ENCODE measurements at places on chromosomes 1 and 21.

- DNase-seq = no peak
These were observed 57.5 kb upstream of the RBM15 start for GRCh38 chr1:110281363-110282290.

DNA sequence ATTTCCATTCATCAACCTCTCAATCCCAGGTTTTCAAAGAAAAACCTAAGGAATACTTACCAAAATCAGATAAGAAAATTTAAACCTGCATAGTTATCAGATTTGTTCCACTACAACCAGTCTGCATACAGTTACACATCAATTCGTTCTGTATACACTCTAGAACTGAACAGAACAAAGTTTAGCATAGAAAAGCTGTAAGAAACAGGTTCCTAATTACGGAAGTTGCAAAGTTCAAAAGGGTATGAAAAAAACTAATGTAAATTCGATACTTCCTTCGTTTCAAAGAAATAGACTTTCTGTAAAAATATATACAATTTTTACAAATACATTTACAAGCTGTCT lies 3.1 kb downstream of the MCL1 start:
- no peak for DNase-seq

DNA sequence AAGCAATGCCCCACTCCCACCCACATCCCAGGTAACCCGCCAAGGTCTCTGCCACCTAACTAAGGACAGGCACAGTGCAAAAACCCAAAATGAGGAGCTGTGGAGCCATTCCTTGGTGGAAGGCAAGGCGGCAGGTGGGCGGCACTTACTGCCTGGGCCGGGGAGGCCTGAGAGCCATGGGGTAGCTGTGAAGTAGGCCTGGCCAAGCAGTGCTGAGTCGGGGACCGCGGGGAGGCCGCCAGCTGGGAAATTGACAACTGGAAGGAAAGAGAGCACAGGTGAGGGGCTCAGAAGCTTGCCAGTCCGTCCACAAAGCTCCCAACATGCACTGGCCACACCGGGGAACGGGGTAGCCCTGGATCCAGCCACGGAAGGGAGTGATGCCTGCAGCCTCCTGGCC lies 85.3 kb downstream of the NPHP4 start:
- no peak for DNase-seq

GRCh38 chr1:164223378-164223777 lies 335.6 kb upstream of the PBX1 start:
- DNase-seq = no peak

- no peak for DNase-seq
These were observed 15.9 kb upstream of the PADI1 start for GRCh38 chr1:17188889-17189631.

DNA sequence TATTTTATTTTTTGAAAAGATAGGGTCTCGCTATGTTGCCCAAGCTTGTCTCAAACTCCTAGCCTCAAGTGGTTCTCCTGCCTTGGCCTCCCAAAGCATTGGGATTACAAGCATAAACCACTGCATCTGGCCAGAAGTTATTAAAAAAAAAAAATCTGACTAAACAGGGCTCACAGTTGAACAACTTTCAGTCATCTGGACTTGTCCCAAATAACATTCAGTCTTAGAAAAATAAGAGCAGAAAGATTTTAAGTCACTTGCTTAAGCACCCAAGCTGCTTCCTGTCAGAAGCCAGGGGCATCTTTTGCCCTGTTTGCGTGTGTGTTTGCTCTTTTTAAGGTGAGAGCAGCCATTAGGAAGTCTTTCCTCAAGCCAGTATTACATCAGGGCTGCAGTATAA lies 286.8 kb downstream of the LMO4 start:
- DNase-seq = no peak

DNA sequence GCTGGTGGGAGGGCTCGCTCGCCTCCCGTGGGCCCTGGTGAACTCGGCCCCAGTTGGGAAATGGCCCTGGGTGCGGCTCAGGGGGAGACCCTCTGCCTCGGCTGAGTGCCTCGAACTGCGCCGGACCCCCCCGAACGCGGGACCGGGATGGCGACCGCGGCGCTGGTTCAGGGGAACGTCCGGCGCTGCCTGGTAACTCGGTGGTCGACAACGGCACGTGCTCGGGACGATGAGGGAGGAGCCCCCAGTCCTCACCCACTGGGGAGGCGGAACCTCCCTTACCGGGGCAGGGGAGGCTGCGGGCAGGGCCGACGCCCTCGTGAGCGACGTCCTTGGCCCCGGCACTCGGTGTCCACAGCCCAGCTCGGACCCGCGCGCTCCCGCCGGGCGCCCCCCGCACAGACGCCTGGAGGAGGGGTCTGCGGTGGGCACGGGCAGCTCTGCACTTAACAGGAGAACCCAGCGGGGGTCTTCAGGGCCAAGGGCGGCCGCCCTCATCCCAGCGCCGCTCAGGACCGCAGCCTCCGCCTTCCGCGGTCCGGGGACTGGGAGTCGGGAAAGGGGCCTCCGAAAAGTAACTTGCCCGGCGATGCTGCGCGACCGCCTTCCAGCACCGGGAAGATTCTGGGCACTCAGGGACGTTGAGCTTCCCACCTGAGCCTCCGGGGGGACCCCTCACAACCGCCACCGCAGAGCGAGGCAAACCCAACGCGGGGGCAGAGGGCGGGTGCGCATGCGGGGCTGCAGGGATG lies 1.7 kb downstream of the HES4 start:
- no peak for DNase-seq

- DNase-seq = no peak
These were observed 65.8 kb upstream of the PRKACB start for GRCh38 chr1:84078108-84078841.

DNA sequence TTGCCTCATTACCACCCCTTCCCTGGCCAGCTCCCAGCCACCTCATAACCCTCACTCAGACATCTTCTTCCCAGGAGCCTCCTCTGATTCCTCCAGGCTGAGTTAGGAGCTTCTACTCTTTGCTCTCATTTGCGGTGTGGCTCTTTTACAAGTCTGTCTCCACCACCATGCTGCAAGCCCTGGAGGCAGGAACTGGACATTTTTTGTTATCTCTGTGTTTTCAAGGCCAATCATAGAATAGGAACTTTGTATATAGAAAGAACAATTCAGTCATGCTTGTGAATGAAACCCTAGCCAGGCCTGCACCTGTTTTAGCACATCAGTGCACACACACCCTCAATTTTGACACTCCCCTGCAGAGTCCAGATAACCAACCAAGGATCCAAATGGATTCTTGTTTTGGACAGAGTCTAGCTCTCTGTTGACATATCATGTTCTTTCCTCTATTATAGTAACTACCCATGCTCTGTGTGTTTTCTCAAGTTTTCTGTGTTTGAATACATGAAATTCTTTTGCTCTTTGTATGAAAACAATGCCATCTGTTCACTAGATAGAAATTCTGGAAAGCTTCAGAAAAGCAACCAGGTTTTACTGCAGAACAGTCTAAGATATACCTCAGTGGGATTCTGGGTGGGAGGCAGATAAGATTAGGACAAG lies 60.9 kb upstream of the ZNF648 start:
- DNase-seq = no peak

- no peak for DNase-seq
These were observed 38.7 kb upstream of the TTC22 start for GRCh38 chr1:54839824-54840223.

- no peak for DNase-seq
These were observed 888.8 kb downstream of the TTLL7 start for GRCh38 chr1:83110156-83110555.

- DNase-seq = no peak
These were observed 105.7 kb downstream of the PLPPR5 start for GRCh38 chr1:98898940-98899339.

GRCh38 chr1:220544901-220545303 lies 17.0 kb downstream of the MARK1 start:
- no peak for DNase-seq

DNA sequence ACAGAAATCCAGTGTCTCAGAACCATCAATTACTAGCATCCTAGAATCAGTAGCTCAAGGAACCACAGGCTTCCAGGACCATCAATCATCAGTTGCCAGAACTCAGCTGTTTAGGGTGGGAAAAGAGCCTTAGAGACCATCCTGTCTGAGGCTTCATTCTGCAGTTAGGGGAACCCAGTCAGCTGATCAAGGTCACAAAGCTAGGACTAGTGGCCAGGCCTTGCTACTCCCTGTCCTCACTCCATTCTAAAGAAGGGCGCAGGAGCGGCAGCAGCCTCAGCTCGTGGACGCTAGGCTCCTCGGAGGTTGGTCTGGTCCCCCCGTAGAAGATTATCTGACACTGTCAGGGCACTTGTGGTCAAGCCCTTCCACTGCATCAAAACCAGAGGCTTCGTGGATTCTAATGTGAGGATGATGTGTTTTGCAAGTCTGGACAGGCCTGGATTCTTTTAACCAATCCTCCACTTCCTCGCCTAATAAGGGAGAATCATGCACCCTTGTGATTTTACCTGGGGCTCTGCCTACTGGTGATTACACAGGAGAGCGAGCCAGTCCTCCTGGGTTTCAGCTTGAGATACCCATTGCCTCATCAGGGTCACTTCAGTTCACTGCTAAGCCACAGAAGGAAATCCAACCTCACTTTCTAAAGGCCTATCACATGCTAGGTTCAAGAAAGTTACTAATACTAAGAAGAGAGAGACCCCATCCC lies 41.7 kb upstream of the IFFO2 start:
- DNase-seq = no peak

DNA sequence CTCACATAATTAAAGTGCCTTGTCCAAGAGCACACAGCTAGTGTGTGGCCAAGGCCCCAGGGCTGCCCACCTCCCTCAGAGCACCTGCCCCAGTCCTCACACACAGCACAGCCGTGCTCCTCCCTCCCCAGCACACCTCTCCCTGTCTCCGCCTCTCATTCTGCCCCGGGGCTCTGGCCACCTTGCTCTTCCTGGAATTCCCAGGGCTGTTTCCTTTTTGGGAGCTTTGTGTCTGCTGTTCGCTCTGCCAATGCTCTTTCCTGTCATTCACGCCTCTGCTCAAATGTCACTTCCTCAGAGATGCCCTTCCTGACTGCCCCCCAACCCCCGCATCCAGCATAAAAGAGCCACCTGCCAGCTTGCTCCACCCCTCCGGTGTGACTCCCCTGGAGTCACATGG lies 13.3 kb downstream of the SLC6A17 start:
- no peak for DNase-seq

DNA sequence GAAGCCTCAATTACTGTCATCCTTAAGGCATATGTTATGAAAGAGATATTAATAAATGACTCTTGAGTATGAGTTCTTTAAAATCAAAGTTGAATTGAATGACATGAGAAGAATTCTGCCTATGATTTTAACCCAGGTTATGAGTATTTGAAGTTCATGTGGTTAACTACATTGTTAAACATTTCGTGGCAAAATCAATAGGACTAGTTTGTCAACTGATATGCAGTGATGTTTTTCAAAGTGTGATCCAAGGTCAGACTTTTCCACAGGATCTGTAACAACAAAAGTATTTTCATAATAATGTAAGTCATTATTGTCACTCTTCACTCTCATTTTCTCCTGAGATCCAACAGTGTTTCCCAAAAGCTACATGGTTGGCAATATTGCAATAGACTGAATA lies 189.5 kb downstream of the DENND1B start:
- no peak for DNase-seq

DNA sequence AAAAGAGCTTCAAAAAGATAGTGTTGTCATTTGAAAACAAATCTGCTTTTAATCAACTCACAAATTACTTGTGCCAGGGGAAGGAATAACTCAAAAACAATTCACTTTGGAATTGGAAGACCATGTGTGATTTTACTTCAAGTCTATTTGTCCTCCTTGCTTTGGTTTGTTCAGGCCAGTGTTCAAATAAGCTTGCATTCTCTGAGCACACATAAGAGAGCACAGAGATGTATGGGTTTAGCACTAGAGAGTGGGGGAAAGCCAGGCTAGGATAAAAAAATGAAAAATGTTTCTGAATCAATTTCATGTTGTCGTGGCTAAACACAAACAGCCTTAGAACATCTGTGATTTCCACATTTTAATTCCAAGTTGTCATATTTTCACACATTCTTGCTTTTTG lies 325.7 kb upstream of the LYPLAL1 start:
- DNase-seq = no peak

- no peak for DNase-seq
These were observed 35.0 kb downstream of the HSD3B2 start for GRCh38 chr1:119449971-119450370.

- no peak for DNase-seq
These were observed 82.7 kb downstream of the CDC7 start for GRCh38 chr1:91583326-91583755.

- no peak for DNase-seq
These were observed 155.4 kb downstream of the PGBD5 start for GRCh38 chr1:230270559-230271281.

GRCh38 chr1:77126307-77126706 lies 92.9 kb downstream of the PIGK start:
- DNase-seq = no peak

GRCh38 chr1:151822404-151822803 lies 9.2 kb downstream of the RORC start:
- DNase-seq = no peak

DNA sequence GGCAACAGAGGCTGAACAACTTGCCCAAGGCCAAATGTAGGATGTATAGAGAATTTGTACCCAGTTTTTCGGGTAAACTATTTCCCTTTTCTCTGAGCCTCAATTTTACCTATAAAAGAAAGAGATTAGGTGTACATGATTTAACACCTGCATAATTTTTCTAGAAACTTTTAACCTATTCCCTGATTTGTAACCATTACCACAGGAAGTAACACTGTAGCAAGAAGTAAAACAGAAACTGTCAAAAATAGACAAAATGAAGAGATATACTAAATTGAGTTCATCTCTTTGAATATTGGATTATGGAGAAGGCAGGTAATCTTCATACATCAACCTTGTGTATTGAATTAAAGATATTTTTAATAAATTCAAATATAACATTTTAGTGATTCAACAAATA lies 136.2 kb downstream of the ZC3H11B start:
- no peak for DNase-seq

- DNase-seq = no peak
These were observed 853.4 kb downstream of the KCNT2 start for GRCh38 chr1:195754874-195755273.

GRCh38 chr1:190754666-190755065 lies 277.0 kb upstream of the BRINP3 start:
- no peak for DNase-seq

DNA sequence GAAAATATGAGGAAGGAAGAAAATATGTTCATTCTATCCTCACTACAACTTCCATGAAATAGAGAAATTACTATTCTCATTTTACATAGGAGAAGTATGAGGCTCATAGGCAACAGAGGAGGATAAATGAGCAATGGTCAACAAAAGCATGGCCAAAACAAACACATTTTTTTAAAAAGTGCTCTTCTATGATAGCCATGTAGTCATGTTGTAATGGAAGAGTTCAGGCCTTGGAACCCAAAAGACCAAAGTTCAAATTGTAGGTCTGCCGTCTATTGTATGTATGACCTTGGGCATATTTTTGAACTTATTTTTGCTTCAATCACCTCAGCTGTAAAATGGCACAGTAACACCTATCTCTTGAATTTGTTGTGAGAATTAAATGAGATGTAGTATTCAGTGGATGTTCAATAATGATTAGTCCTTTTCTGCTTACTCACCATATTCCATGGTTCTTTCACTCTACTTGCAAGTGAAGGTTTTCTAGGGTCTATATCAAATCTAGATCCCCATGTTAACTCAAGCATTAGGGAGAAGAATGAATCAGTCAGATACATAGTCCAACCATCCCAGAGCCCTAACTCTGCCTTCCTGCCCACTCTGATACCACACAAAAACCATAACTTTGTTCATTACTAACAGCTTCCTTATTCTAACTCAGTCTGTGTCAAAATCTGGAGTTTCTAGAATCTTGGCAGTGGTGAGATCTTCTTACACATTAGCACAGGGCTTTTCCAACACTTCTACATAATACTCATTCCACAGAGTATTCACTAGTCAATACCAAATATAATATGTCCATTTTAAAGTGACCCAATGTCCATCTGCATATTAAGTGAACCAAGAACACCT lies 353.2 kb downstream of the PLPP3 start:
- DNase-seq = no peak

- no peak for DNase-seq
These were observed 3.4 kb upstream of the POFUT2 start for GRCh38 chr21:45290948-45291612.

All from stimulated activated CD8-positive, alpha-beta memory T cell treated with anti-CD3 and anti-CD28 coated beads, Interleukin-12 subunit alpha, Interleukin-12 subunit beta, amount 100 ng/mL, for 1 hour (primary cell).